HCT116 (cell line): ENCODE measurements at places on chromosomes 11 and 22.

GRCh38 chr11:76799066-76799804, 16.1 kb downstream of the TSKU start:
- no peaks in the 10 kb centered on the region for H3K27me3 ChIP-seq
- peaks cover 7% of the 10 kb centered on the region; the same call in 1 of the 2 replicates for H3K4me1 ChIP-seq

DNA sequence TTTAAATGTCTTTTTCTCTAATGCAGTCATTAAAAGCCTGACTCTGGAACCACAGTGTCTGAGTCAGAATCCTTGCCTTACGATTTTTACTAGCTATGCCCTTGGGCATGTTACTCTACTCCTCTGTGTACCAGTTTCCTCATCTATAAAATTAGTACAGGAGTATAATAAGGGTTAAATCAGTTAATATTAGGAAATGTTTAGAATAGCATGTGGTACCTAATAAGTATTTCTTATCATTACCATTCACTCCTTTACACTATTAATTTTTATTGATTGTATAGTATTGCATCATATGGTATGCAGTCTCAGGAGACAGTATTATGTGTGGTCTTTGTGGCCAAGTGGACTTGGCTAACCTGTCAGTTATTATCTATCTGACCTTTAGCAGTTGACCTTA, 68.2 kb downstream of the METTL15 start:
- H3K27me3 ChIP-seq: no peaks in the 10 kb centered on the region
- no peaks in the 10 kb centered on the region for H3K36me3 ChIP-seq
- H3K27ac ChIP-seq: peak overlapping the region; percentile 29; the same call in 1 of the 2 replicates
- H3K4me1 ChIP-seq: peaks cover 12% of the 10 kb centered on the region

GRCh38 chr11:97087419-97087818, 697.6 kb downstream of the JRKL start:
- no peaks in the 10 kb centered on the region for H3K27me3 ChIP-seq
- no peaks in the 10 kb centered on the region for H3K36me3 ChIP-seq
- no peak overlapping the region for H3K27ac ChIP-seq
- no peaks in the 10 kb centered on the region for H3K4me1 ChIP-seq
- no peak overlapping the region for H3K4me3 ChIP-seq

DNA sequence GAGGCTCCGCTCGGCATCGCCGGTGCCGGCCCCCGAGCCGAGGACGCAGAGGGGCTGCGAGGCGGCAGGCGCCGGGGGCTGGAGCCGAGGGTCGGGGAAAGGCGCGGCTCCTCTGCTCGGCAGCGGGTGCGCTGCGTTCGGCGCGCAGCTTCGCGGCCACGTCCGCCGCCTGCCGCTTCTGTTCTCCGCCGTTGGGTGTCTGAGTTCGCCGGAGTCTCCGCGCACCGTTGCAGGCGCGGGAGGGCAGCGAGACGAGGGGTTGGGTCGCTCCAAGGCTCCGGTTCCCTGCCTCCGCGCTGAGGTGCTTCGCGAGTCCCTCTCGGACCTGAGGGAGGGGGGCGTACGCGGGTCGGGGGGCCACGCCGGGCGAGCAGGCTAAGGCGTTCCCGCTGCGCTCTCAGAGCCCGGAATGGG, 347 bp downstream of the MN1 start:
- no peaks in the 10 kb centered on the region for H3K36me3 ChIP-seq
- no peak overlapping the region; the same call in 1 of the 2 replicates for H3K27ac ChIP-seq
- DNase-seq: no peak
- peaks cover 6% of the 10 kb centered on the region; the same call in 1 of the 2 replicates for H3K4me1 ChIP-seq

GRCh38 chr22:50727678-50728522, 10.1 kb upstream of the ACR start:
- no peak overlapping the region for H3K4me3 ChIP-seq
- H3K36me3 ChIP-seq: peaks cover 7% of the 10 kb centered on the region
- no peaks in the 10 kb centered on the region for H3K27me3 ChIP-seq
- DNase-seq: no peak

DNA sequence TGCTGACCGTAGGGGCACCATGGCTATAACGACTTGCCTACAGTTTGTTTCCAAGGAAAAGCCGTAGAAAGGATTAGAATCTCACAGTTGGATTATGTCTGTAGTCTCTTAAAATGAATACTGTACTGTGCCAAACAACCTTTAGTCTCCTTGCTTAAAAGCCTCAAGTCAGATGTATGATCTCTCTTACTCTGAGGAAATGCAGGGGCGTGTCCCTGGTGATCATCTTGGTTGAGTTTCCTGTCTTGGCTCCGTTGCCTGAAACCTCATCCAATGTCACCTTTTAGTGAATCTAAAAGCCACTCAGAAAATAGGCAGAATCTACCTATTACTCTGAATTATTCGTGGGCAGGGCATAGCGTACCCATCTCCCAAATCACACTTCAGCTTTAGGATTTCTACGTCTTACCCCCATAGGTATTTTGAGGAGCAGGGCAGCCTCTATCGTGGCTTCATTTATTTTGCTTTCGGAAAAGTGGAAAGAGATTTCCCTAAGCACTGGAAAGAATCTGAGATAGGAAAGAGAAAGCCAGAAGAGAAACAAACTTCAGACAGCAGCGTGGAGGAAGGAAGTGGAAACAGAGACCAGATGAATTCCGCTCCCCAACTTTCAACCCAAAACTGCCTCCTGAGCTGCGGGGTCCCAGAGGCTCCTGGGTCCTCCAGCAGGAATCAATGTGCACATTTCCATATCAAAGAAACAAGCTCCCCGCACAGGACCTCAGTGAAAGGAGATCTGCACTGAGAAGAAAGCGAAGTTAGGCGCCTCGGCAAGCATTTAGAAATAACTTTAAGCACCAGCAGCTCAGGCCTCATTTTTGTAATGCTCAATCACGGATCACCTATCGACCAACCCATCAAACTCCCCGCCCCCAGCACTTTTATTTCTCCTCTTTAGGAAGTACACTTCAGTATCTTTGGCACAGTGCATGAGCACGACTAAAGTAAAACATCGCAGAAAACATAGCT, 245.8 kb downstream of the ETS1 start:
- no peak overlapping the region for H3K27ac ChIP-seq
- H3K4me3 ChIP-seq: no peak overlapping the region
- 0 out of 2 replicates have a peak, but pooled peaks cover under 1% of the 10 kb centered on the region for H3K4me1 ChIP-seq

GRCh38 chr11:132125988-132126871, 755.8 kb downstream of the NTM start:
- no peak overlapping the region for H3K27ac ChIP-seq
- no peaks in the 10 kb centered on the region for H3K4me1 ChIP-seq
- DNase-seq: no peak
- no peak overlapping the region for H3K4me3 ChIP-seq

DNA sequence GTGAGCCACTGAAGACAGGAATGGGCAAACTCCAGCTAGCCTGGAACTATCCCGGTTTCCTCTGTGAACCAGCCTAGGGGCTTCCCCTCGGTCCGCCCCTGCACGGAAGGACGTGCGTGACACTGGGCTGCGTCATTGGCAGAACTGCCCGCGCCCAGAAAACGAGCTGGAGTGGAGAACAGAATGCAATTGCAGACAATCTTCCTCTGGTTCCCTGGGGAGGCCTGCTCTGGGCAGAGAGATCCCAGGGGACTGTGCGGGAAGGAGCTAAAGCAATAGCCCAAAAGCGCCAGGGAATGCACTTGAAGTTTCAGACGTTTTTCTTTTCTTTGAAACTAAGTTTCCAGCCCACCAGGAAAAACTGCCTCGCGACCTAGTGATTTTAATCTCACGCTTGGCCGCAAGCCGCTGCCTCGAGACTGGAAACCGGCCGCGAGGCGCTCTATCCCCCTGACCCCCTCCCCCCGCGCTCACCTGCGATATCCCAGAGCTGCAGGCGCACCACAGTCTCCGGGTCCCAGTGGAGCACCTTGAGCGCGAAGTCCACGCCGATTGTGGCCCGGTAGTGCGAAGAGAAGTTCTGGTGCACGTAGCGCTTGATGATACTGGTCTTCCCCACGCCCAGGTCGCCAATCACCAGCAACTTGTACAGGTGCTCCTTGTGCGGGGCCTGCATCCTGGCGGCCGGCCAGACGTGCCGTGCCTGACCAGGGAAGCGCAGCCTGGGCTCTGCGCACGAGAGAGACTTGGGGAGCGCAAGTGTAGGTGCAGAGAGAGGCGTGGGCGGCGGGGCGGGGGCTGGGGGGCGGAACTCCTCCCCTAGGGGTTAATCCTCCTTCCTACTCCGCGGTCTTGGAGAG, at the start of gene RAB38:
Gene RAB38 (minus strand): TSS at position 735 of the 860 bp plus-strand sequence. CDS start 59 bp downstream, at position 676.
- no peaks in the 10 kb centered on the region for H3K27me3 ChIP-seq
- peak within 1 kb of the TSS; percentile 41 for H3K27ac ChIP-seq
- no peaks in the 10 kb centered on the region for H3K36me3 ChIP-seq
- peak within 1 kb of the TSS; percentile 64 for H3K4me3 ChIP-seq
- DNase-seq: peak; percentile 45

DNA sequence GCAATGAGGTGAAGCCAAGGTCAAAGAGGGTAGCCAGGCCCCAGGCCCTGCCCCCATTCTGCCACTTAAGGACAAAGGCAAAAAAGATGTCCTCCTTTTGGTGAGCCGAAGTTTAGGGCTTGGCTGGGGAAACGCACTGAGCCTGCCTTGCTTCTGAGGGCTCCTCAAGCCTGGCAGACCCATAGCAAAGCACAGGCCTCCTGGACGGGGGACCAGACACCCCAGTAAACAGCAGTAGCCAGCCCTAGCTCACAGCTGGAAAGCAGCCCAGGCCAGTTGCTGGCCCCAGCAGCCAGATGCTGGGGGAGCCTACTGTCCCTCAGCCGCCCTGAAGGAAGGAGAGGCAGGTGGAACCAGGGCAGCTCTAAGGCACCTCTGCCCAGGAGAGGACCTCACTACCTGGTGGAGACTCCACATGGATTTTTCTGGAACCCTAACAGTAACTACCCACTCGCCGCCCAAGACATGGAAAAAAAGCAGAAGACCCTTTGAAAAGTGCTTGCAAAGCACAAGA, 3.8 kb upstream of the PYGM start:
- H3K27me3 ChIP-seq: no peaks in the 10 kb centered on the region
- peaks cover 46% of the 10 kb centered on the region for H3K36me3 ChIP-seq
- H3K27ac ChIP-seq: peak overlapping the region; percentile 36; the same call in 1 of the 2 replicates
- H3K4me1 ChIP-seq: peaks cover 5% of the 10 kb centered on the region; the same call in 1 of the 2 replicates
